Stimulated activated CD4-positive, alpha-beta T cell treated with anti-CD3 and anti-CD28 coated beads, Interleukin-15, amount 100 ng/mL, for 1 hour (primary cell): ENCODE measurements at places on chromosomes 7 and 10.

GRCh38 chr10:3869036-3869435 lies 84.0 kb upstream of the KLF6 start:
- no peak for DNase-seq

DNA sequence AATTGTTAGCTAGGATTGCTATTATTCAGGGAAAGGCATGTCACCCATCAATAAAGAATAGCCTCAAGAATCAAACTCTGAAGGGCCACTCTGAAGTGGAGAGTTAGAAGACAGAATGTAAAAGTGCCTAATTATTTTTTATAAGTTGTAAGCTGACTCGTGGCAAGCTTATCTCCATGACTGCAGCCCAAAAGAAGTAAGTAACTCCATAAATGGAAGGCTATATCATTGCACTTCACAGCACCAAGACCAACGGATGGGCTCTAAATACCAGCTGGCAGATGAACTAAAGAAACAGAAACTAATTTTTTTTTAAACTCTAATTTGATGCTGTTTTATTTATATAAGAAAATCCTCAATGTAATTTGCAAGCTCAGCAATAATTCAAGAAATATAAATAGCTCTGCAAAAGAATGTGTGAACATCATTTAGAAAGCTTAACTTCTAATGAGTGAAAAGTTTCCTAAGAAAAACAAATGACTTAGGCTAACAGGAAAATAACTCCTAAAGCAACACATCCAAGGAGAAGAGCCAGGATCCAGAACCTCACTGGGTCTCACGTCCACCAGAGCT lies 165.5 kb downstream of the SNX13 start:
- no peak for DNase-seq

DNA sequence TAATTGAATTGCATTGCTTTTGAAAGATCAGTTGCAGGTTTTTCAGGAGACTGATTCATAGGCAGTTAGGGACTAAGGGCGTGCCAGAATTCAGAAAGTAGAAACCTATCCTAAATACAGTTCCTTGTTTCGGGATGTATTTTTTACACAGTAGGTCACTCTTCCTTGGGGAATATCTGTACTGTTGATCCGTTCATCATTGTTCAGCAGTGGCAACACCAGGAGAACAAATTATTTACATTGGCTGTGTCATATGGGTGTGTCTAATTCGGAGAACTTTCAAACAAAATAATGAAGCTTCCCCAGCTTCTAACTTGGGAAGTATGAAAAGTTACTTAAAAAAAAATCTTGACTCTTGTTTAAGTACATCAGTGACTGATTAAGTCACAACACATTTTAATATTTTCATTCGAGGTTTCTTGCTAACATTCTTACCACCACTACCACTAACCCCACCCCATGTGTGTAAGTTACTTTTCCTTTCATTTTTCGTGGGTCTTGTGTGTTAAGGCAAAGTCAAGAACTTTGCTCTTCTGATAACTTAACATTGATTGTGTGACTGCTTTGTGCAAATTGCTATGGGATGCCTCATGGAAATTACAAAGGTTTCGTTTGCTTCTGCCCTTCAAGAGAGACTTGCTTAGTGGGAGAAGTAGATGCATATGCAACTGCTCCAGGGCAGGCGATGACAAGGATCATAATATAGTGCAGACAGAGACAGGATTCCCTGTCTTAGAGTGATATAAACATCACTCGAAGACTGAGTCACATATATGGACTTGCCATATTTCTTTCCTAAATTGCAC lies 43.8 kb upstream of the RPA3 start:
- DNase-seq: no peak

GRCh38 chr7:5420067-5420880 lies 3.4 kb downstream of the TNRC18 start:
- no peak for DNase-seq

GRCh38 chr7:106542550-106543220 lies 118.3 kb downstream of the CCDC71L start:
- DNase-seq: no peak

DNA sequence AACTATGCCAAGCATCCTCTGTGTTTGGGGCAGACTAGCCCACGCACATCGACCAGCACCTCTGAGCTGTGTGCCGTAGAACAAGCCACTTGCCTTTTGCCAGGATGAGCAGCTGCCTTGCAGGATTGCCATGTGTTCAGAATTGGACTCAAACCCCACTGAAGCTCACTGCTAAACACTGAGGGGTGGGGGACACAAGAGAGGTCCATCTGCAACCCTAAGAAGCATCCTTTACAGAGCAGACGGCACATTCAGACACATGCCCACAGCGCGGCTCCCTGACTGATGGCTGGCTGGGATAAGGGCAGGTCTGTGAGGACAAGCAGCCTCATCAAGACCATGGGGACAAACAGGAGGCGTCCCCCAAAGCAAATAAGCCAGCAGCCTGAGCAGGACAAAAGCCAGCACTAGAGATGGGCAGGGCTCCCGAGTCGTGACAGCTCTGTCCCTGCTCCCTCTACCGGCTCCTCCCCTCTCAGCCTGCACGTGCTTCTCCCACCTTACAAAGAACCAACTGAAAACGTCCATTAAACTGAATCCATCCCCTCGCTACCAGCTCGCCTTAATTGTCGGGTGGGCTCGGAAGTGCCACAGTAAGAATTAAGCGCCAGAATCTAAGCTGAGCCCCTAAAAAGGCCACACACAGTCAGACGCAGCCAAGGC lies 114.2 kb downstream of the PRKAG2 start:
- DNase-seq: no peak

DNA sequence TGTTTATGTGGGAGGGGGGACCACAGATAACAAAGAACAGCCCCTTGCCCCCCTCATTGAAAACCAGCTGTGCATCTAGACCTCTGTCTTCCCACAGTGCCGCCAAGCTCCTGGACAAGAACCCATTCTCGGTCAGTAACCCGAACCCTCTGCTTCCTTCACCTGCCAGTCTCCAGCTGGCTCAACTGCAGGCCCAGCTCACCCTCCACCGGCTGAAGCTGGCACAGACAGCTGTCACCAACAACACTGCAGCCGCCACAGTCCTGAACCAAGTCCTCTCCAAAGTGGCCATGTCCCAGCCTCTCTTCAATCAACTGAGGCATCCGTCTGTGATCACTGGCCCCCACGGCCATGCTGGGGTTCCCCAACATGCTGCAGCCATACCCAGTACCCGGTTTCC lies 91.0 kb upstream of the PDCD4 start:
- no peak for DNase-seq

DNA sequence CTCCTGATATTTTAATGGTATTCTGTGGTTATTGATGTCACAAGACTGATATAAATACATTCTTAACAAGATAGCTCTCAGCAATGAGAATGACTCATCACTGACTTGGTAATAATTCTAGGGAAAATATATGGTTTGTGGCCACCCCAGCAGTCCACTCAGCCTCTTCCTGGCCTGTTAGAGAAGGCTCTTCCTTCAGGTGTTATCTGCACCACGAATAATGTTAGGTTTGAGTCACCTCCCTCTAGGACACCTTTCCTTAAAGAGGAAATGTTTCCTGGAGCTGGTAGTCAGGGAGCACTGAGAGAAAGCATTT lies 163.3 kb downstream of the SVIL start:
- no peak for DNase-seq

- no peak for DNase-seq
Observed at GRCh38 chr7:112296432-112296831, 89.9 kb downstream of the ZNF277 start.

DNA sequence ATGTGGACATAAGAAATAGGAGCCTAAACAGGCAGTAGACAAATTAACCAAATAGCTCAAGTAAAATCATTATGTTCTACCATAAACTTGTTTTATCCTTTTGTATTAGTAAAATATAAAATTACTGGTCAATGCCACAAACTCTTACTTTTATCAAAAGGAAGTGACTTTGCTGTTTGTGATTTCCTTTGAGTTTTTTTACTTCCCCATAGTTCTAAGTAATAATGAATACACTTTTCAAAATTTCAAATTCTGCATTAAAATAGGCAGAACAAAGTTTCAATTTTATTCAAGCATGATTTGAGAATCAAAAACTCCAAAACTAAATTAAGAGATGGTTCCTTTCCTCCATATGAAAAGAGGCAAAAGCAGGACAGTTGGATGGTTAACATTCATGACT lies 139.7 kb upstream of the ABCB5 start:
- no peak for DNase-seq

DNA sequence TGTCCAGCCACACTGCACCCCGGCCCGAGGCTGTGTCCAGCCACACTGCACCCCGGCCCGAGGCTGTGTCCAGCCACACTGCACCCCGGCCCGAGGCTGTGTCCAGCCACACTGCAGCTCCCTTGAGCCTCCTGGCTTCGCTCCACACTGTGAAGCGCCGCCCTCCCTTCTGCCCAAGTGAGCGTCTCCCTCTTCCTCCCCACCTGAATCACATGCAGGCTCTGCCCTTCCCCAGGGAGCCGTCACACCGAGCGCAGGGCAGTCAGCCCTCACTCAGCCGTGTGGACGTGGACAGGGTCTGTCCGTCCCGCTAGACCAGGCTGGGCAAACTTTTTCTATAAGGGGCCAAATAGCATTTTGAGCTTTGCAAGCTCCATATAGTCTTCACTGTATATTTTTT lies 27.6 kb downstream of the CFAP46 start:
- DNase-seq: no peak

GRCh38 chr10:60488111-60488669 lies 98.5 kb upstream of the ANK3 start:
- no peak for DNase-seq

DNA sequence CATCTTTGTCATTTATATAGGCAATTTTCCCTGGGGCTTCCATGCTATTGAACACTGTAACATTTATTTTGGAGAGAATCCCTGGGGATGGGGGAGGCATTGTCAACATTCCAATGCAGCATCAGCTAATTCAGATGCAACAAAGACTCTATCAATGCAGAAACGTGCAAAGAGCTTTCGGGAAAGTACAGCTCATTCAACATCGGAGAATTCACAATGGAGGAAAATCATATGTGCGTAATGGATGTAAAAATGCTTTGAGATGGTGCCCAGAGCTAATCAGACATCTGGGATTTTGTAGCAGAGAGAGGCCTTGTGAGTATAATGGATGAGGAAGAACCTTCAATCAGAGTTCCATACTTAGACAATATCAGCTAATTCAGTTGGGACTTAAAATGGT lies 28.3 kb upstream of the FIS1 start:
- DNase-seq: no peak
